WERI-Rb-1 (cell line): ENCODE measurements at places on chromosomes 5 and 9.
A peak's percentile ranks its signal among the peaks of the same experiment; 100 is the strongest.

- no peak for DNase-seq
These were observed 15.5 kb downstream of the GNA14 start for GRCh38 chr9:77632652-77633051.

DNA sequence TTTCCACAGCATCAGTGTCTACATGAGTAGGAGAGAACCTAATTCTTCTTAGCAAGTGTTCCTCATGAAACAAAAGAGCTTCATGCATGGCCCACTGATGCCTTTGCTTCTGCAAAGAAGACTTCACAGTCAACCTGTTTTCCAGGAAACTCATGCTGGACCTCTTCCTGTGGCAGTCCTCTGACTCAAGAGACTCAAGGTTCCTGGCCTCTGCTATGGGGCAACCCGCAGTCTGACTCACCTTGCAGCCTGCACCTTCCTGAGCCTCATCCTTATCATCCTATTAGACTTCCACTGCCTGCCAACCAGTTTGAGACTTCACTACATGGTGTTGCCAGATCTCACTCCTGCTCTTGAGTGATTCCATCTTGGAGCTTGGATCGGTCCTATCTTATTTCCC is 17.6 kb upstream of the AGGF1 start:
- DNase-seq: no peak

DNA sequence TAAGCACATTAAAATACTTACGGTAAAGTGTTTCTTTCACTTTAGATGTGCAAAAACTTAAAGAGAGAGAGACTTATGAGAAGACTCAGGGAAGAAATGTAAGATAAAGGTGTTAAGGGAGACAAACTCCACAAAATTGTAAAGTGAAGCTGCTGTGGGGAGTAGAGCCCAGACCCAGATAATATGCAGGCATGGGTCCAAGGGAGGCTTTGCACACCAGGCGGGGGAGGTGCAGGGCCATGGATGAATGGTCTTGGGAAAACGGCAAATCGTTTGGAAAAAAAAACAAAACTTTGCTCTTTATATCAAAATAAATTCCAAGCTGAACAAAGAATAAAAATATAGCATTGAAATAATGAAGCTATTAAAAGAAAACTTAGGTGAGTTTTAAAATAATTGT is 9.1 kb downstream of the SYK start:
- DNase-seq: no peak

DNA sequence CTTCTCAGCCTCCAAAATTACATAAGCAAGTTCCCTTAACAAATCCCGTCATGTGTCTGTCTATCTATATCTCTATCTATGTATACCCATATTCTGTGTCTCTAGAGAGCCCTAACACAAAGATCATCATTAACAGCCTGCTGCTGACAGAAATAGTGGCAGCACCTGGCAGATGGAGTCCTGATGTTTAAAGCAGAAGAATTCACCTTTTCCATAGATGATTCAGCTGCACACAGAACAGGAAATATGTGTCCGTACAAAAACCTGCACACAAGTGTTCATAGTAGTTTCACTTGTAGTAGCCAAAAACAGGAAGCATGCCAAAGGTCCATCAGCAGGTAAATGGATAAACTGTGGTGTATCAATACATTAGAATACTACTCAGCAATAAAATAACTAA is 45.0 kb upstream of the ACO1 start:
- no peak for DNase-seq

DNA sequence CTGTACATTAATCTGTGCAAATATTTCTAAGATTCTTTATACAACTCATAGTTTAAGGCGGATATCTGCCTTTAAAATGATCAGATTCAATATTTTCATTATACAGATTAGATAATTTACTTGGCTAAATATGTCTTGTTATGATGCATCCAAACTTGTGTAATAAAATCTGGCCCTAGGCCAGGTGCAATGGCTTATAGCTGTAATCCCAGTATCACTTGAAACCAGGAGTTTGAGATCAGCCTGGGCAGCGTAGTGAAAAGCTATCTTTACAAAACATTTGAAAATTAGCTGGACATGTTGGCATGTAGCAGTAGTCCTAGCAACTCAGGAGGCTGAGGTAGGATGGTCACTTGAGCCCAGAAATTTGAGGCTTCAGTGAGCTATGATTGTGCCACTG is 2002.2 kb upstream of the ACO1 start:
- DNase-seq: no peak

GRCh38 chr5:148716716-148717115 is 62.4 kb upstream of the HTR4 start:
- DNase-seq: no peak

DNA sequence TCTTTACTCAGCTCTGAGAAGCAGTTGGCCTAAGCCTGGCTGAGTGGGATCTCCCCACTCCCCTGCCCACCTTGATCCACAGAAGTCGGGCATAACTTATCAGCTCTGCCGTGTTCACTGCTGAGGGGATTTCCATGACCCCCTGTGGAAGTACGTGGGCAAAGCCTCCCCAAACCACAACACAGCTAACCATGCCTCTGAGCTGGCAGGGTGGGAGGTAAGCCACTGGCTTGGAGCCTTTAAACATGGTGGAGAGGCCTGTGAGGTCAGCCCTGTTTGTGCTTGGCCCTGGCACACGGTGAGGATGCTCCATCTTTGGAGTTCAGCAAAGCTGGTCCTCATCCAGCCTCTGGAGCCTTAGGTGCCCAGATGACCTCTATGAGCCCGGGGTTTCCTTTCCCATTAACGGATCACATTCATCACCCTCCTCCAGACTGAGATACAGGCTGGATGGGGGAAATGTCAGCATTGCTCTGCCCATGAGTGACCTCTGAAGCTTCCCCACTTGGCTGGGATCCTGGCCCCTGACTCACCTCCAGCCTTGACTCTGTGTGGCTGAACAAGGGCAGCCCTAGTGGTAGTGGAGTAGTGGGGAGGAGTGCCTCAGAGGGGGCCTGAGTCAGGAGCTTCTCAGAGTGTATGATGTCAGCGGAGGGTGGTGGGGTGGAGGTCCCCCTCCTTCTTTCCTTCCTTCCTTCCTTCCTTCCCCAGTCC is 6.2 kb downstream of the PDLIM4 start:
- DNase-seq: peak; percentile 6

GRCh38 chr5:54795284-54795683 is 190.1 kb downstream of the ESM1 start:
- no peak for DNase-seq

DNA sequence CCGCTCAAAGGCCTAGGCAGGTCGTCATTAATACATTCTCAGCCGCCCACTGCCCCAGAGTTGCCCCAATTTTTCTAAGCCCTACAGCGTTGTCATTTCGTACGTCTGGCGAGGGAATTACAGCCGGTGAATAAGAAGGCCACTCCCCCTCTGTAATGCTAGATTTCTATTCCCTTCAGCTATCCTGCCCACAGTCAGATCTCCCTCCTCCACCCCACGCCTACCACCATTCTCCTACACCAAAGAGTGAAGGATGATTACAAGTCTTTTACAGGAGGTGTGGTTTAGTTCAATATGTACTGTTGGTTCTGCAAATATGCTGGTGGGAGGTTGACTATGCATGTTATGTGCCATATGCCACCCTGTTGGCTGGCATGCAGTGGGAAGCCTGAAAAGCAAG is 83.7 kb upstream of the SMIM15 start:
- DNase-seq: no peak

DNA sequence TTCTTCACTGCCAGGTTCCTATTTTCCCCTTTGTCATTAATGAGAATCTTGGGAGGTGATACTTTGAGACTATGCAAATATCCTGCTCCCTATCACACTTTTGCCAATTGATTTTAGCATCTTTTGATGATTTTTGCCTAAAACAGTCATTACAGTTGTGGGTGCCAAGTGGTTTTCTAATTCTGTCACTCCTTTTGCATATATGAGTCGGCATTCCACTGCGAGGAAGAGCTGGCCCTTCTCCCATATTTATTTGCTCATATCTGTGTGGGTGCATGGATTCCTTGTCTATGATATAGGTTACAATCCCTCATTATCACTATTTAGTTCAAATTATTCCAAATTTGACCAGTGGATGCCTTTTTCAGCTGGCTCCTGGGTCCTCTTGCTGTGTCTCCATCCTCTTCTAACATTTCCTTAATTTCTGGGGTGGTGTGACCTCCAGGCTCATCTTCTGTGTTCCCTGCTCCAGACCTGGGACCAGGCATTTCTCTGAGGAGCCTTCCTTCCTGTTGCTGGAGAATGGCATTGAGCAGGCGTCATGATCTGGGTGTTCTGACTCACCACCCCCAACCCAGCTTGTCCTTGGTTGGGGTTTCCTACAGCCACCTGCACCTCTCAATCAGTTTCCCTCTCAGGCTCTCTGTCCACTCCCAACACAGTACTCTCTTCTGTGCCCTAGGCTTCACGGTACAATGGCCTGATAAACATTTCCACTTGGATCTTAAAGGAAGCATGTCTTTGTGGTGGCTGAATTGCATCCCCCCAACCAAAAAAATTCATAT is 106.7 kb downstream of the NXNL2 start:
- DNase-seq: no peak

- no peak for DNase-seq
These were observed 53.7 kb downstream of the CERT1 start for GRCh38 chr5:75457691-75458090.

GRCh38 chr5:27402828-27403227 is 364.4 kb upstream of the CDH9 start:
- DNase-seq: no peak

DNA sequence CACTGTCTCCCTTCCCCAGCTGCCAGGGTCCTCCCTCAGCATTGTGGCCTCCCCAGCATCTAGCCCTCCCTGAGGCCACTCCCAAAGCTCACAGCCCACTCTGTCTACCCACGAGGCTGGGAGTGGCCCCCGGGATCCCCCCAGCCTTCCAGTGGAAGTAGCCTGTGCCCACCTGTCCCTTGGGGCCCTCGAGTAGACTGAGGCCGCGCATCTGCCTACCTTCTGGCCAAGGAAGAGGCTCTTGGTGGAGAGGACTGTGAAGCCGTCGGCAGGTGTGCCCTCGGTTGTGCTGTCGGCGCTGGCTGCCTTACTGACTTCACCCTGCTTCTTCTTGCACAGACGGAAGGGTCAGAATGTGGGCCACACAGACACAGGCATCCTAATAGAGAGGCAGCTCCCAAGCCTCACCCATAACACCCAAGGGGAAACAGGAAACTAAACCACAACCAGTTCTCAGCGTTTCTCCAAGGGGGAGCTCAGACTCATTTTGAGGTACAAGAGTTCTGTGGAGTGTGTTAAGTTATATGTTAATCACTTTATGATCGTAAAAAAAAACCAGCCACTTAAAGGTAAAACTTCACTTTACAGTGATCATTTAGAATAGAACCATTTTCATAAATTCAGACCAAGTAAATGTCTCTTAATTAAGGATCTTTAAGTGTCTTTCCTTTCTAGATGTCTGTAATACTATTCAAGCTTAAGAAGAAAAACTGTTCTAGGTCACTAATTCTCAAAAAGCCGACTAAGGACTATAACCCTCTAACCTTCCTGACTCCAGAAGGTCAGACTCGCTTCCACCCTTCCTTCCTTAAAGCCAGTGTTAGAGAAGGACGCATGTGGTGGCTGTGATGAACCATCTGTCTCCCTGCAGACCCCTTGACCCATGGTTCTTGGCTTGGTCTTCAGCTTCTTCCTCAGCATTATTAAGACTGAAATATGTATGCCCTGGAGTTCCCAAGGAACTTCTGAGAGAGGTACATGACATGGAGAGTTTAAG is 38.5 kb downstream of the MACROH2A1 start:
- no peak for DNase-seq

- DNase-seq: no peak
These were observed 35.8 kb upstream of the PIP5K1B start for GRCh38 chr9:68669218-68669617.

DNA sequence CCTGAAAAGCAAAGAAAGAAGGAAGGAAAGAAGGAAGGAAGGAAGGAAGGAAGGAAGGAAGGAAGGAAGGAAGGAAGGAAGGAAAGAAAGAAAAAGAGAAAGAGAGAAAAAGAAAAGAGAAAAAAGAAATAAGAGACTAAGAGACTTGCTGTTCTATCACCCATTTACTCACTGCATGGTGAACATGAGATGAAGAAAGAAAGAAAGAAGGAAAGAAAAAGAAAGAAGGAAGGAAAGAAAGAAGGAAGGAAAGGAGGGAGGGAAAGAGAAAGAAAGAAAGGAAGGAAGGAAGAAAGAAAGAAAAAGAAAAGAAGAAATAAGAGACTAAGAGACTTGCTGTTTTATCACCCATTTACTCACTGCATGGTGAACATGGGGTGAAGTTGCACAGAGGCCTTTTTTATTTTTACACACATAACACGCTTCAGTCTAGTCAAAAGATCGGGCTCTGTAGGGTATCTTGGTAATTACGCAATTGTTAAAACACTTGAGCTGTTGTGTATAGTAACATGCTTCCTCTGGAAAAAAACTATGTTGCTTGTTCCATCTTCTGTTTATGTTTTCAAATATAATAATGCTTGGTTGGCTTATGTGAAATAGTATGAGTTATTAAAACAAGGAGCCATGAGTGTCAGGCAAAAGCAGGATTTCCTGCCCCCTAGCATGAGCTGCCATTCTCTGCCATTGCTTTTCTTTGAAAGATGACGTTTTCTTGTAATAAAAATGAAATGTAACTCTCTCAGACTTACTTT is 119.3 kb upstream of the ZNF608 start:
- DNase-seq: no peak
